ENCODE measurements at places on chromosomes 6 and 20. TPM values are rescaled to one million over a fixed set of nuclear protein-coding genes. Genes with fewer than 3 reads are reported as not detected.

SLC17A3 gene
- polyA plus RNA-seq: not detected

GRCh38 chr20:11845340-11845739 is 72.4 kb upstream of the BTBD3 start:
- no peak for DNase-seq

DNA sequence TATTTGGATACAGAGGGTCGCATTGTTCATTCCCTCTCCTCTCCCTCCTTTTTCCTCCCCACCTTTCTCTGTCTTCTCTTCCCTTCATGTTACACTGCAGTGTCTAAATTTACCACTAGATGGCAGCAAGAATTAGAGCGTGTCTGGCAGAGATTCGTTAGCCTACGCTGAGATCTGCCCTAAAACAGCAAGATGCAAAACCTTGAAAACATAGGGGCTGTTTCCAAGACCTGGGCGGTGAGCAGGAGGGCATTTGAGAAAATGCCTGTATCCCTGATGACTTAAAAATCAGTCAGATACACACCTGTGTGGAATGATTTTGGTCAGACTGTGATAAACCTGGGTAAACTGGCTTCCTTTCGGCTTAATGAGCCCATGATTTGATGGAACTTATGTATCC is 101.5 kb upstream of the ISM1 start:
- no peak for DNase-seq

TSPO2 gene
- polyA plus RNA-seq: 0.48 TPM

GRCh38 chr20:39875492-39876110 is 813.4 kb downstream of the MAFB start:
- no peak for DNase-seq

DNA sequence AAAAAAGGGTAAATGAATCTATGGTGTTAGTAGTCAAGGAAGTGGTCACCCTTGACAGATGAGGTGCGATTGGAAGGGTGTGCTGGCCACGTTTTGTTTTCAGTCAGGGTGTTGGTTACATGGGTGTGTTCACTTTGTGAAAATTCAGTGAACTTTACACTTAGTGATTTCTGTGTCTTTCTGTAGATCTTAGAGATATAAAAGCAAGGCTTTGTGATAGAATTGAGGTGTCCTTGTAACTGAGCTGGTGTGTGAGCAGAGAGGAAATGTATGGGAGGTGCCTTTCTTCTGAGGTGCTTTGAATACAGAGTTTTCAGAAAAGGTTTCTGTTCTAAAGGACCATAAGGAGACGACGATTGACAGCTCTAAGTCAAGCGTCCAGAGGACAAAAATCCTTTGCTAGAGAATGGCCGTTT is 90.5 kb downstream of the SAMD3 start:
- DNase-seq: no peak
